Activated T-helper 1 cell treated with anti-CD3 and anti-CD28 coated beads, Interleukin-12 subunit alpha, Interleukin-12 subunit beta, Interleukin-2, Interleukin-4 antibody, amounts not matched to agents 30 ng/mL and 10 ng/mL and 1 ng/mL, durations not matched to agents 14 hours and 24 hours and 36 hours (primary cell): ENCODE measurements at places on chromosomes 5 and 9. TPM values are rescaled to one million over a fixed set of nuclear protein-coding genes. Genes with fewer than 3 reads are reported as not detected.

The FSD1L gene
- 3.4 and 3.5 TPM in 2 replicates for total RNA-seq

GRCh38 chr5:107805824-107806223 is 135.1 kb upstream of the EFNA5 start:
- H3K27ac ChIP-seq = no peak overlapping the region
- DNase-seq = no peak
- H3K4me1 ChIP-seq = no peaks in the 10 kb centered on the region
- H3K27me3 ChIP-seq = no peaks in the 10 kb centered on the region
- H3K36me3 ChIP-seq = no peaks in the 10 kb centered on the region

The HAVCR2 gene
- total RNA-seq = 128 and 129 TPM in 2 replicates

The PRUNE2 gene
- total RNA-seq = 0.27 and 0.57 TPM in 2 replicates

The GMCL2 gene
- total RNA-seq = not detected in 2 replicates

DNA sequence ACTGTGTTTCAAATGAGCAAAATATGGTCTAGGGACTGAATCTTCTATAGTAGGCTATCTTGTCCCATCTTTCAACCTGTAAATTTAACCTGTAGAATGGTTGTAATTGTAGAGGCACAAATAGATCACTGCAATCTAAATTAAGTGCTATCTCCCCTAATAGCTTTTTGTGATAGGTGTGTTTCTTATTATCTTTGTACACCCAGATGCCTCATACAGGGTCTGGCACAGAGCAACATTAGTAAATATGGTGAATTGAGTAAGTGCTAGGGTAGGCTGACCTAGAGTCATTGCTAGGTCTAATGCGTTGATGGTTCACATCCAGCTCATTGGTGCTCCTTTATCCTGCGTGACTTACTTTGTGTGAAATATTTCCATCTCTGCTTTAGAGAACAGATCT is 100.6 kb downstream of the PBX3 start:
- H3K36me3 ChIP-seq = peaks cover 2% of the 10 kb centered on the region
- H3K4me3 ChIP-seq = no peak overlapping the region
- no peaks in the 10 kb centered on the region for H3K27me3 ChIP-seq
- no peak overlapping the region for H3K27ac ChIP-seq
- no peak for DNase-seq

DNA sequence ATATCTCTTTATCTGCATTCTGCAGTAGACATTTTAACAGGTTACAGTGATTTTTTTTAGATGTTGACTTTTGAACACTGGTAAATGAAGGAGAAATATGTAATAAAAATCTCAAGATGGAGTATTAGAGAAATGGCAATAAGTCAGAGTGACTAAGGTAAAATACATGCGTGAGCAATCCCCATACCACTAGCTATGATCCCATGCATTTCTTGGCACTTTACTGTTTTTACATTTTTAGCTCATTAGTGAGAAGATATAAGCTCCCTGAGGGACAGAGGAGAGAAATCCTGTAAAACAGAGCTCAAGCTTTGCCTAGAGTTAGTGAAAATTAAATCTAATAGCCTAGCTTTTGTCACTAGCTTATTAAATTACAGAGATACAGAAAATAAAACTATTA is 181.9 kb upstream of the TRPM3 start:
- no peak overlapping the region for H3K27ac ChIP-seq
- DNase-seq = no peak
- peaks cover 2% of the 10 kb centered on the region for H3K27me3 ChIP-seq
- no peak overlapping the region for H3K4me3 ChIP-seq
- no peaks in the 10 kb centered on the region for H3K4me1 ChIP-seq
- no peaks in the 10 kb centered on the region for H3K36me3 ChIP-seq

DNA sequence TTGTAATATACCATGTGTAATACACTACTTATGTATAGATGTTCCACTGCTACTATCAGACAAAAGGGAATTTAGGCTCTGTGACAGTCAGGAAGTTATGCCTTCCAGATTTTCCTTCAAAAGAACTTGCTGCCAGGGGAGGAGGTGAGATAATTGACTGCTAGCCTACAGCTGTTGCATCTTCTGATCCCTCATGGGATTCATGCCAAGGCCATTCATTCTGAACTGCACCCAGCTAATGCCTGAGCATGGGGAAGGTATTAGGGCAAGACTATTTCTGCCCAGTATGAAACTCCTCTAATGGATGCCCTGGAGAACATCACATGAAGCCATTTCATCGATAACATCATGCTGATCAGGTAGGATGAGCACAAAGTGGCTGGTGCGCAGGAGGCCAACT is 746.5 kb upstream of the ZNF608 start:
- H3K27me3 ChIP-seq = no peaks in the 10 kb centered on the region
- no peak overlapping the region for H3K27ac ChIP-seq
- no peak for DNase-seq
- no peaks in the 10 kb centered on the region for H3K36me3 ChIP-seq
- no peak overlapping the region for H3K4me3 ChIP-seq

The BASP1 gene
- 1.0 and 1.5 TPM in 2 replicates for total RNA-seq

The ZBTB6 gene
- 12.1 and 12.6 TPM in 2 replicates for total RNA-seq

DNA sequence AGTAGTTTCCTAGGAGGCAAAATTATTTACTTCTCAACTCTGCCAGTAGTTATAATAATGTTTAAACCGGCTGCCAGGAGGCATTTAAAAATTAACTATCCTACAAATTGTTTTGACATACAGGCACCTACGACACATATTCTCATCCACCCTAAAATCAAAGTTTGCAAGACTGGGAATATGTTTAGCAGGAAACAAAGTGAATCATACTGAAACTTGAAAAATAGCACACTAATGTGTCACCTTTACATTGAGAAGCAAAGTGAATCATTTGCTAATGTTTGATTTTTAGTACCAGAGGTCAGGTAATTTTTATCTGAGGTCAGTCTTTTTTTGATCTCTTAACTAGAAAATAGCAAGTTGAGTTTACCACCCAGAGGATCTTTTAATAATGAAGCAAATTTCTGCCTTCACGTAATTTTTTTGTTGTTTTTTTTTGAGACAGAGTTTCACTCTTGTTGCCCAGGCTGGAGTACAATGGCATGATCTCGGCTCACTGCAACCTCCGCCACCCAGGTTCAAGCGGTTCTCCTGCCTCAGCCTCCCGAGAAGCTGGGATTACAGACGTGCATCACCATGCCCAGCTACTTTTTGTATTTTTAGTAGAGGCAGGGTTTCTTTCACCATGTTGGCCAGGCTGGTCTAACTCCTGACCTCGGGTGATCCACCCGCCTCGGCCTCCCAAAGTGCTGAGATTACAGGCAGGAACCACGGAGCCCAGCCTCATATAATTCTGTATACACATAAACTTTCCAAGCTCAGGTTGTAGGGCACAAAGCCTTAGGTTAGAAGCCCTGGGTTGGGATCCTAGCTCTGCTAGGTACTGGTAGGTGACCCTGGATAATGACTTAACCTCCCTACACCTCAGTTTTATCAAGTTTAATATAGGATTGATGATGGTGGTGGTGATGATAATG is 124.3 kb downstream of the UGCG start:
- no peak overlapping the region for H3K4me3 ChIP-seq
- H3K36me3 ChIP-seq = no peaks in the 10 kb centered on the region
- peaks cover 25% of the 10 kb centered on the region for H3K27me3 ChIP-seq
- DNase-seq = no peak

DNA sequence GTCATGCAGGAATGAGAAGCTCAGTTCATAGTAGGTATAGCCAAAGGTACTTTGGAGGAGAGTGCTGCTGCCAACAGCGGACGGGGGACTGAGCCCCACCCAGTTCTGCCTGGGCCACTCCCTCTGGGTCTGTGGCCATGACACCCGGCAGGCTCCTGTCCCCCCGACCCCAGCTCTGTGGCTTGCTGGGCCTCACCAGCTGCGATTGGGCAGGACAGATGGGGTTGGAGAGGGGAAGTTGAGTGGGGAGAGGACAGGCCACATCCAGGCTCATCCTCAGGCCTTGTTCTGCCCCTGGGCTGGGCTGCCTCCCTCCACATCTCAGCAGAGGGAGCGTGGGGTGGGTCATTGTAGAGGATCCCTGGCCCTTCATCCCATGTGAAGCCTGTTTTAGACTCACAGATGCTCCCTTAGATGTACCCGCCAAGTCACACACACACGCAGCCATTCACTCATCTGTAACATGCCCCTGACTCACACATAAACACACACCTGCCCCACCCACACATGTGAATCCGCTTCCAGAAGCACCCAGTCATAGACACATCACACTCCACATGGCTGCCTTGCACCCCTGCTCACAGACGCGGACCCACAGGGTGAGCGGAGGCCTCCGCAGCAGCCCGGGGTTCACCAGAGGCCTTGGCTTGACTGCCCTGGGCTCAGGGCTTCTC is 48.8 kb downstream of the NTNG2 start:
- H3K4me3 ChIP-seq = no peak overlapping the region
- no peaks in the 10 kb centered on the region for H3K36me3 ChIP-seq
- peaks cover 5% of the 10 kb centered on the region for H3K27me3 ChIP-seq
- DNase-seq = no peak
- H3K27ac ChIP-seq = no peak overlapping the region

The RNF208 gene
- 9.3 and 11.0 TPM in 2 replicates for total RNA-seq

DNA sequence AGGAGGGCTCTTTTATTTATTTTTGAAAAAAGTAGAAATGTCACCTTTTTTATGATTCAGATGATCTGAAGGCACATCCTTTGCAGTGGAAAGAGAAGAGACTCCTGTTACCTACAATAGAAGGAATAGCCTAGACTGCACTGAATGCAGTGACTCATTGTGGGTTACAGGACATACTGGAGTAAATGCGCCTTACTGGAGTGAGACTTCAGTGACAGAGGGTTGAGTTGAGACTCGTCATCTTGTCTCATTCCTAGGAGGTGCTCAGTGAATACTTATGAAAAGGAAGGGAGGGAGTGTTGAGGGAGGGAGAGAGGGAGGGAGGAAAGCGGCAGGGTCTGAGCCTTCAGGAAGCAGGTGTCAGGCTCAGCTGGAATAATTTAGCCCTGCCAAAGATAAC is 25.2 kb downstream of the ANKRA2 start:
- no peaks in the 10 kb centered on the region for H3K36me3 ChIP-seq
- no peak overlapping the region for H3K4me3 ChIP-seq
- H3K27ac ChIP-seq = no peak overlapping the region
- DNase-seq = no peak
- H3K27me3 ChIP-seq = no peaks in the 10 kb centered on the region

The AMBP gene
- not detected in 2 replicates for total RNA-seq

The CHSY3 gene
- not detected in 2 replicates for total RNA-seq

DNA sequence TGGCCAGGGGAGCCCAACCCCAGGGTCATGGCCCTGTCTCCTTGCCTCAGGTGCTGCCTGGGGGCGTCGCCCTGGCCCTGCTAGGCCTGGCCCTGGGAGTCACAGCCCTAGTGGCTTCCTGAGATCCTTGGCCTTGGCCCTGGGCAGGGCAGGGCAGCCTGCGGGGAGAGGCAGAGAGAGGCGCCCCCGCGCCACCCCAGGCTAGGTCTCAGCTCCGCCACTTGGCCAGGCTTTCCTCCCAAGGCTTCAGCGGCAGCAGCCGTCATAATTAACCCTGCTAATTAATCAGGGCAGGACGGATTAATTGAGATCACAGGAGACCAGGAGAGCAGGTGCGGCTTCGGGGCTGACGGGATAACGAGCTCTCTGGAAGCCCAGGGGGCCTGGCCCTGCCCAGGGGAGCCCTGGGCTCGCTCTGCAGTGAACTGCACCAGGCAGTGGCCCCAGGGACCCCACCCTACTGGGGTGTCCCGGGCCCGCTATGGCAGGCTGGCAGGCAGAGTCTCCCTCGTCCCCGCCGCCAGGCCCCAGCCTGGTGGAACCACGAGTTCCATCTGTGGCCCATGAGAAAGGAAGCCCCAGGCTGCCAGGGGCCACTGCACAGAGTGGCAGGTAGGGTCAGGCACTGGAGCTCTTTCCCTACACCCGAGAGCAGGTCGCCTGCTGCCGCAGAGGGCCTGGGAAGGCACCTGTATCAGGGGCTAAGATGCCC is 269.6 kb downstream of the PBX3 start:
- no peak for DNase-seq
- no peak overlapping the region for H3K27ac ChIP-seq
- H3K4me1 ChIP-seq = no peaks in the 10 kb centered on the region
- no peak overlapping the region for H3K4me3 ChIP-seq

DNA sequence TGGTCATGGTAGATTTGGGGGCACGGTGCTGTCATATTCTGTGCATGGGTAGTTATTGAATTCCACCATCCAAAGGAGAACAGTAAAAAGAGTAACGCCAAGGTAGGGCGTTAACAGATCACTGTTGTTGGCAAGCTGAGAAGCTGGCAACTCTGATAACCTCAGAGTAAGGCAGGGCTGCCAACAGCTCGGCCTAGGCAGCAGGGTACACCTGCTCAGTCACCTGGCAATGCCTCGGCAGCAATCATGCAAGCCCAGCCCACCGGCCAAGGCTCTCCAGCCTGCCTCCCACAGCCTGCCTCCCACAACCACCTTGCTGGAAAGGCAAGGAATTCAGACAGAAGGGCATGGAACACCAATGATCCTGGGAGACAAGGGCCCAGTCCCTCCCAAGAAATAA is 63.9 kb downstream of the KLHL3 start:
- peaks cover 8% of the 10 kb centered on the region for H3K27me3 ChIP-seq
- H3K27ac ChIP-seq = no peak overlapping the region
- no peaks in the 10 kb centered on the region for H3K36me3 ChIP-seq
- no peak overlapping the region for H3K4me3 ChIP-seq

The WNK2 gene
- total RNA-seq = 2.2 and 3.0 TPM in 2 replicates

DNA sequence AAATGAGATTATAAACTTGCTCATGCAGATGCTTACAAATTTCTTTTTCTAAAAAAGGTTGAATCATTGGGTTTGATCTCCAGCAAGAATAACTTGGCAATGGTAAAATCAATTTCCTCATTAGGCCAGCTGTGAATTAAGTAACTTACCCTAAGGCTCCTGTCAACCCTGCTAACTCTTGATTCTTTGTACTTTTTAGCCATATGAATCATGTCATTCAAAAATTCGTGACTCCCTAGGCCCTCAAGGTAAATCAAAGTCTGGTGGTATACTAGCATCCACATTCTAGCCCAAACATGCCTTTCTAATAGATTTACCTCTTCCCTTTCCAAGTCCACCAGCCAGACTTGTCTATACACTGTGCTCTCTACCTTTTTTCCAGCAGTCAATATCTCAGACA is 420.8 kb upstream of the BRINP1 start:
- H3K27me3 ChIP-seq = no peaks in the 10 kb centered on the region
- H3K4me3 ChIP-seq = no peak overlapping the region
- H3K4me1 ChIP-seq = no peaks in the 10 kb centered on the region
- H3K36me3 ChIP-seq = no peaks in the 10 kb centered on the region

DNA sequence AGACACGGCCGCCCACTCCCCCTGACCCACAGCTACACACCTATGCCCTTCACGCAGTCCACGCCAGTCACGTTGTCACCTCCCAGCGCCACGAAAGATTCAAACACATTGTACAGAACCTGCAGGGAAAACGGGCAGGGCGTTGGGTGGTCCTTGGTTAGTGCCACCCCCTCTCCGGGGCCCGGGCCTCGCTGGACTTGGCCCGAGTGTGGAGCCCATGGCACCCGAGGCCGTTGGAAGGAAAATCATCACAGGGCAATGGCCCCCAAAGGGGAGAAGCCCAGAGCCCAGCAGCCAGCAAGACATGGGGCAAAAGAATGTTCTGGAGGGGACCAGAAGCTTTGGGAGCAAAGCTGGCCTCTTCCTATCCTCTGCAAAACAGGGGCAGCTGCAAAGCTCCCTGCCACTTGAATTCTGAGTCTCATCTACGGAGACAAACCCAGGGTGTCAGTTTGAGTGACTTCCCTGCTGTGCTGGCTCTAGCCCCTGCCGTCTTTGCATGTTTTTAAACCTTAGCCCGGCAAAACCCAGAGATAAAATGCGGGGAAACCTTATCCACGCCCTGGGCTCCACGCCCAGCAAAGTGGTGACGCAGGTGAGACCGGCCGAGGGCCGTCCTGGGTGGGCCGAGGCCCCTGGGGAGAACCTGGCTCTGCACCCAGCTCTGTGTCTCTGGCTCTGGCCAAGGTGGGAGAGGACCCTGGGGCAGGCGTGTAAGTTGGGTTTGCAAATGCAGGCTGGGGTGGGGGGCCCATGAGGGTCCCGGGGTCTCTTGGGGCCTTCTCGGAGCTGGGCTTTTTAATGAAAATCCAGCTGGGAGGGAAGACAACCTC is 38.9 kb downstream of the SLC9A3 start:
- no peaks in the 10 kb centered on the region for H3K36me3 ChIP-seq
- no peak overlapping the region for H3K4me3 ChIP-seq
- DNase-seq = no peak
- no peak overlapping the region for H3K27ac ChIP-seq
- no peaks in the 10 kb centered on the region for H3K4me1 ChIP-seq
